ENCODE measurements at places on chromosomes 5 and 9.

DNA sequence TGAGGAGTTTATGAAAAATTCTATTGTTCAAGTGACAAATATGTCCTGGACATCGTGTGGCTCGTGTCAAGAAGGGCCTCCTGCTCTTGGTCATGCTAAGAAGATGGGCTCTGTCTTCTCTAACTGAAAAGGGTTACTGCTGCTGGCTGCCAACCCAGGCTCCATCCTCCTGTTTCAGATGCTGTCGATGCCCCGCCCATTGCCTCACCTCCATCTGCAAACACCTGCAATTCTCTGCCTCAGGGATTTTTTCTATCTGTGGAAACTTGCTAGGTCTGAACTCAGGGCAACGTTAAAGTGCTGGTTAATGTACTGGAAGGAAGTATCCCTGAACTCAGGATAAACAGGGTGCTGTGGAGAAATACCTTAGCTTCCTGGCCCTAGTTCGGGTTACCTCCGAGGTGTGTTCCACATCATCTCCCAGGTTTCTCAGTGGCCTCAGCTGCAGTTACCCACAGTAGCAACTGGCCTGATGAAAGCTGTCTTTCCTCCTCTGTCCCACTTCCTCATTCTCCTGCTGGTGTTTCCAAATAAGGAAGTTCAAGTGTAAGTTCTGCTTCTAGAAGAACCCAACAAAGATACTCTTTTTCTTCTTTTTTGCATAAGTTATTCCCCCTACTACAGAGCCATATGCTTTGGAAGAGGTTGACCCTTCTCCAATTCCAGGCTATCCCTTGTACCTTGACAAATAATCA lies 151.7 kb upstream of the SMIM23 start:
- no peak for DNase-seq

DNA sequence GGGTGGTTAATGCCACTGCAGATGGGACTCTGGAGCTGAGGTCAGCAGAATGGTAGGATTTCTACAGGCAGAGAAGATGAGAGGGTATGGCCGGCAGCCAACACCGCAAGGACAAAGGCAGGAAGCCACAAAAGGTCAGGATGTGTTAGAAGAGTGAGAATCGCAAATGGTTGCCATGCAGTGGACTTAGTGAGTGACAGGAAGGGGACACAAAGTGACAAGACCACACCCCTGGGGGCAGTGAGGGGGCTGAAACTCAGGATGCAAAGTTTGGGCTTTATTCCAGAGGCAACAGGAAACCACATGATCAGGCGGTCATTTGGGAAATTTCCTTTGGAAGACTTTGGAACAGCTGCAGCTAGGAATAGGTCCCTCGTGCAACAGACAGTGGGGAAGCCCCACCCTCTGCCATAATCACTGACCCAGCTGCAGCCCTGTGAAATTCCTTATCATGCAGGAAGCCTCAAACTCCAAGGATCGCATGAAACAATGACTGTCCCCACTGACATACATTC lies 14.2 kb upstream of the CCDC180 start:
- DNase-seq: no peak

DNA sequence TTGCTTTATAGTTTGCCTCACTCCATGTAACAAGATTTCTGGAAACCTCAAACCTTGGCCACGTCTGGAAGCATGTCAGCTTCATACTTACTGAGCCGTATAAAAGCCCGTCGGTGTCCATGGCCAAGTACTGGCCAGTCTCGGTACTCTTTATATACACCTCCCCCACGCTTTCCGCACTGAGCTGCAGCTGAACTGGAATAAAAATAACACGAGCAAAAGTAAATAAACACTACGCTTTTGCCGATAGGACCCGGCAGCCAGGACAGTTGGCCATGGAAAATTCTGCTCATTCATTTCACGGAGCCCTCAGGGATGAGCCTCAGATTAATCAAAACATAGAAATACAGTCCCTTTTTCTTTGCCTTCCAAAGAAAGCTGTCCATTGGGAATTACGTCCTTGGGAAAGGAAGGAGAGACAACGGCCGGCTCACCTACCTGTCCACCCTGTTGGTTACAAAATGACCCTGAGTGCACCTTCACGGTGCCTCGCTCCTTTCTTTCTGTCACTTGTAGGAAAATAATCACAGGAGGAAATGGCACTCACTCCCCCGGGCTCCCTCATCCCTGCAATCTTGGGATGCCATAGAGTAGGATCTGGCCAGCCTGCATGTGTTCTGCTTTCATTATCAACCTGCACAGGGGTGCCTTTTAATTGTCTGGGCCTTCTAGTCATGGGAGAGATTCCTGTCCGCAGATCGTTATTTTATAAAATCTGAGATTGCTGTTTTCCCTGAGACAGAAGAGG lies 85.1 kb downstream of the FGF1 start:
- no peak for DNase-seq

GRCh38 chr5:128252756-128253155 lies 169.2 kb downstream of the SLC12A2 start:
- no peak for DNase-seq

DNA sequence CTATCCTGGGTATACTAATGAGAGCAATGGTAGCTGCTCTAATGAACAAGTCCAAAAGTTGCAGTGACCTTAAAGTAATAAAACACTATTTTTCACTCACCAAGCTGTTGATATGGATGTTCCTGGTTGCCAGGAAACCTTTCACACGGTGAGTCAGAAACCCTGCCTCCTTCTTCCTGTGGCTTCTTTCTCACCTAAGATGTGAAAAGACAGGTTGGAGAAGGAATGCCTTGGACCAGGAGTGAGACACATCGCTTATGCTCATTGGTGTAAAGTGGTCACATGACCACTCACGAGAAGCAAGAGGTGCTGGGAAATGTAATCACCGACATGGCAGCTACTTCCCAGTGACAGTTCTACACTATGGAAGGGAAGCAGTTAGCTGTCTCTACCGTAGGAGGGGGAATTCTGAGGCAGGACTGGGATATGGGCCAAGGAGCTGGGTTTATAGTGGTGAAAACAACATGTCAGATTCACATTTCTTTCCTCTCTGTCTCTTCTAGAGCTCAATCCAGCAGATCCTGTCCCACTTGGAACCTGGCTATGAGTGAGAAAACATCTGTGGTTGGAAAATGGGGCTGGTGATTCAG lies 320.4 kb upstream of the KLF4 start:
- no peak for DNase-seq

DNA sequence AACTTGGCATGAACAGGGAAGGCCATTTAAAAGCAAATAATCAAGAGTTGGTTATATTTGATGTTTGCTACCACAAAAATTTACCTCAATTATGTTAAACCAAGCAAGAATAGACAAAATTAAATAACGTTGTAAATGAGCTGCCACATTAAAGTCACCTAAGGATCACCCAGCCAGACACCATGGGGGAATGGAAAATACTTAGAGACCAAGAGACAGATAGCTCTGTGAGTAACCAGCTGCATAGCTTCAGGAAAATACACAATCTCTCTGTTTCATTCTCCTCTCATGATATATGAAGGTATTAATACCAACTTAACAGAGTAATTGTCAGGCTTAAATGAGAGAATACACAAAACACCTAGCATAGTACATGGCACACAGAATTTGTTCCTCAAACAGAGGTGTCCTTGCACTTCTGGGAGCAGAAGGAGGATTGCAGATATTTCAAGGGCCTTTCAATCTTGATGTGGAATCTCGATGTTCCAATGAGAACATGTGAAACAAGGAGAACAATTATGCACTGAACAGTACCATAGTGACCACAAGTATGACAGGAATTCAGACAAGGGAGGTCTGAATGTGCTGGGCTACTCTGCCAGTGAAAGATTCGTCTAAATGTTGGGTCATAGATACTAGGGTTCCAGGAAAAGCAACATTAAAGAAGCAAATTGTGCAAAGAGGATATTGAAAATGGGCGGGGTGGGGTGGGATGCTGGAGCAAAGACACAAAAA lies 18.6 kb downstream of the JAKMIP2 start:
- no peak for DNase-seq

DNA sequence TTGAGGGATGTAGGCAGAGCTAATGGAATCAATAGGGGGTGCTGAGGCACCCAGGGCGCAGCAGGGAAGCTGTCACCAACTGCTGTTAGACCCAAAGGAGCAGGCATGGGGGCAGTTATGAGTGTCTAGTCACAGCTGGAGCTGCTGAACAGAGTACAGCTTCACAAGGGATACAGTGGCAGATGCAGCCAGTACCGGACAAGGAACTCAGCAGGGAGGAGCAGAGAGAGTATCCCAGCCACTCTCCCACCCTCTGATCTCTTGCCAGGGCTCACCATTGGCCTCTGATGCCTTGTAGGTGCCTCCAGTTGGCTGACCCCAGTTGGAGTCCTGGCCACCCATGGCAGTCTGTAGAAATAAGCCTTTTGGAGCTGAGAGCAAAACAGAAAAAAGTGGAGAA lies 42.6 kb upstream of the HSPB3 start:
- DNase-seq: no peak

GRCh38 chr5:152884006-152884405 lies 478.9 kb upstream of the NMUR2 start:
- DNase-seq: no peak

- DNase-seq: no peak
These were observed 24.1 kb upstream of the MTAP start for GRCh38 chr9:21778304-21778703.

- DNase-seq: no peak
These were observed 307.4 kb downstream of the ARHGAP26 start for GRCh38 chr5:143077453-143078103.

GRCh38 chr5:30195036-30195435 lies 998.5 kb upstream of the CDH6 start:
- no peak for DNase-seq

DNA sequence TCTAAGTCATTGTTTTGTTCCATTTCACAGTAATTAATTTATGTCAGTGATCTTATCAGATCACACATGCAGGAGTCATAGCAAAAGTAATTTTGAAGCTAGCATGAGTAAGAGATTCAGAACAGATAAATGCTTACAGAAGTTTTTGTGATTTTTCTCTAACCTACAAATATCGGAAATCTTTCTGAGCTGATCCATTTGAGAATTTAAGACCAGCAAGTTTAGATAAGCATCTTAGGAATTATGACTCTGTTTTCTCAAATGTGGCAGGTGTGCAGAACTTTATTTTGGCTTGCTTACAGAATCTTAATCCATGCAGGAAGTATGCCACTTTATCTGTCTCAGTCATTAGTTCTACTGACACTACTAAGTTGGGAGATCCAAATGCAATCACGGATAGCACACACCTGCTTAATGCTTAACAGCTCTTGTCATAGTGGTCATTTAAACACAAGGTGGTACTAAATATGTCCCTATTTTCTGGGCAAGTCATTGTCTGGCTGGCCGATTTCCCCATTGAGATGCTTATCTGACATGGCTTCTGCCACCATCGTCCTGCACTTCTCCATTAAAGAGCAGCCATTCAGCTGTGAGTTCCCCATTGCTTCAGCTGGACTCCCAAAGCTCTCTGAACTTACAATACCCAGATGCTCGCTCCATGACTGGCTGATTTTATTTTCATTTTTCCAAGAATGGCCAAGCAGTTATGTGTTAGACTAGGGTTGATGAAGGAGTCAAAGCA lies 305.4 kb upstream of the NUDT12 start:
- DNase-seq: no peak

GRCh38 chr9:122029898-122030297 lies 63.2 kb downstream of the TTLL11 start:
- no peak for DNase-seq

DNA sequence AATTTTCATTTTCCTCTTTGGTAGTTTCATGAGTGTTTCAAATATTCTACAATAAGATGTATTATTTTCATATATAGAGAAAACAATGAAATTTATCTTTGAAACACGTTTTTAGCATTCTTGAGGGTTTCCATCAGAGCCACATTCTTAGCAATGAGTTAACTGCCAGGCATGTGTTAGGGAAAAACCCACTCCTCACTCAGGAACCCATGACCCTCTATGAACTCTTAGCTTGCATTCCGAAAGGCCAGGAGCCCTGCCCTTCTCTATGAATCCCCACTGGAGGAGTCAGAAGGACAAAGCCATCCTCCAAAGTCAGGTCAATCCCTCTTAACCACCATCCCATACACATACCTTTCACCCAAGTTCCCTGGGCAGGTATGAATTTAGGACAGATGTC lies 57.5 kb downstream of the ADAMTS12 start:
- no peak for DNase-seq

GRCh38 chr9:110427497-110428104 lies 89.9 kb upstream of the TXNDC8 start:
- no peak for DNase-seq

DNA sequence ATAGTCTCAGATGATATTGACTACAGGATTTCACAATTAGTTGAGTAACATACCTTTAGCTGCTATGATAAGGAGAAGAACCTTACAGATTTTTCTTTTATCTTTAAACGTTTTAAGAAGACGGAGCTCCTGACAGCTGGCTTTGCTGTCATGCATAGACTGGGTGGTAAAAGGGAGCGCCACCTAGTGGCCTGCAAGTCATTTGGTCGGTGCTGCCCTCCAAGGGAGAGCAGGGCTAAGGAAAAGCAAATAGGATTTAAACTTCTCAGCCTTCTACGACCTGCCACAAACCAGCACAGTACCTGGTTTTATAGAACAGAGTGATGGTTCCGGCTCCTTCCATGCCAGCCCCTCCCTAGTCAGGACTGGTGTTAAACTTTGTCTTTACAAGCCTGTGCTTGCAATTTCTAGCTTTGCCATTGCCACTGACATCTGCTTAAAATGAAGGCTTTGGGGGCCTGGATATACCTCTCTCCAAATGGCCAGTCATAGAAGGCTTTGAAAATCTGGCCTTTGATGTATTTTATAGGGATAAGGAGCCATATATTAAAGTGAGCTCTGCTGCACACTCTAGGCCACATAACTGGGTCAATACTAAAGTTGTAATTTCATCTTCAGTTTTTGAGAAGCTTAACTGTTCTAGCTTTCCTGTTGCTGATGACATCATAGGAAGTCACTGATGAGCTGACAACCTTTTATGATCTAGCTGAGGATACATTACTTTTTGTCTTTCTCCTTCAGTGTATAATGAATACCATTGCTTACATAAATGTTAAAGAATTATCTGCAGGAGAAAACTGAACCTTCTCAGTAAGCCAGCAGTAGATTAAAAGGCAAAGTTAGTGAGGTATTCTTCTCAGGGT lies 31.1 kb upstream of the ADAMTSL1 start:
- peak; percentile 70 for DNase-seq

DNA sequence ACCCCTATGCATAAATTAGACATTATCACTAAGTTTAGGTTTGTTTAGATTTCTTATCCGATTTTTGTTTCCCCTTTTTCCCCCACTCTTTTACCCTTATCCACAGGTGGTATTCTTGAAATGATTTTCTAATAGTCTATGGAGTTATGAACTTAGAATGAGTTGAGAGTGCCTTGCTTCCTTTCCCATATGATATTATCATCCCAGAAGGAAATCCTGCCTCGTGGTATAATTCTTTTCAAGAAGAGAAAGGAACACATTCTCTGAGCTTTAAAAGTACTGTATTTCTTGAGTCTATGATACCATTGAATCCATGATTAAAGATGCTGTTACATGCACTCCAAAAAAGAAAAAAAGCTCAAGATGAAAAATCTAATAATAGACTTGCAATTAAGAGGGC lies 76.9 kb upstream of the ADAMTSL1 start:
- DNase-seq: no peak

- peak; percentile 6 for DNase-seq
These were observed 8.1 kb downstream of the MCIDAS start for GRCh38 chr5:55218967-55219366.

Data from NCI-H1436 (cell line).